ENCODE measurements at places on chromosomes 1 and 21. TPM values are rescaled to one million over a fixed set of nuclear protein-coding genes. Genes with fewer than 3 reads are reported as not detected.

Gene SYCP1
- total RNA-seq = not detected

Gene TMEM125
- total RNA-seq = 15.5 TPM

Gene SERPINC1
- total RNA-seq = not detected

Gene IL20
- 1.1 TPM for total RNA-seq

Gene WNT2B
- total RNA-seq = 11.5 TPM

Gene AIM2
- 3.2 TPM for total RNA-seq

Gene SLC6A17
- 0.11 TPM for total RNA-seq

Gene F5
- total RNA-seq = not detected

Gene BSND
- not detected for total RNA-seq

Gene ARHGAP29
- 30.5 TPM for total RNA-seq

Gene IFI44
- 3.1 TPM for total RNA-seq

Gene HHIPL2
- total RNA-seq = not detected

Gene NR5A2
- total RNA-seq = 4.2 TPM

Gene S100A7A
- 6.7 TPM for total RNA-seq

Gene PPFIA4
- total RNA-seq = 1.7 TPM

Gene DTL
- 2.1 TPM for total RNA-seq

Gene CDK18
- total RNA-seq = 2.5 TPM

Gene LCE1E
- not detected for total RNA-seq

Gene KPNA6
- total RNA-seq = 38.0 TPM

Gene KIAA0040
- total RNA-seq = 6.0 TPM

Gene SFN
- 2,609 TPM for total RNA-seq
